ENCODE measurements at places on chromosomes 2 and 18.
A peak's percentile ranks its signal among the peaks of the same experiment; 100 is the strongest.

DNA sequence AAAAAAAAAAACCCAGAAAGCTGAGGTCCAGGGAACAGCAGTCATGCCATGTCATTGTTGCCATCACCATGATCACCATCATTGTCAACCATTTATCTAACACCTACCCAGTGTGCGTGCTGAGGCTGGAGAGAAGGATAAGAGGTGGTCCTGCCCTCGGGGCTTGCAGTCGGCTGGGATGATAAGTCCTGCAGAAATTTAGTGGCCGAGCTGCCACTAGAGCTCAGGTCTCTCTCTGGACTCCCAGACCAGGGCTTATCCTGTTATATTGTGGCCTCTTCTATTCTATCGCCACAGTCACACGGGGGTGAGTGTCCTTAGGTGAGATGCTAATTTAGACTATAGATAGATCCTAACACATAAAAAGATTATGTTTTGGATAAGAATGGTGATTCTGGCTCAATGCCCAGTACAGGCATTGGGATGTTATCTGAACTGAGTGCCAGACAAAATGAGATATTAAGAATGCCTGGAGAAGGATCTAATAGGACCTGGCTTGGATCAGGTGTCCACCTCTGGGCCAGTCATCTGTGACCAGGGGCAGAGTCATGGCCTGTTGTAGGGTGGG, 43.2 kb upstream of the YWHAQ start:
- DNase-seq: no peak

GRCh38 chr2:236614551-236614950, 44.9 kb downstream of the ACKR3 start:
- DNase-seq: no peak

DNA sequence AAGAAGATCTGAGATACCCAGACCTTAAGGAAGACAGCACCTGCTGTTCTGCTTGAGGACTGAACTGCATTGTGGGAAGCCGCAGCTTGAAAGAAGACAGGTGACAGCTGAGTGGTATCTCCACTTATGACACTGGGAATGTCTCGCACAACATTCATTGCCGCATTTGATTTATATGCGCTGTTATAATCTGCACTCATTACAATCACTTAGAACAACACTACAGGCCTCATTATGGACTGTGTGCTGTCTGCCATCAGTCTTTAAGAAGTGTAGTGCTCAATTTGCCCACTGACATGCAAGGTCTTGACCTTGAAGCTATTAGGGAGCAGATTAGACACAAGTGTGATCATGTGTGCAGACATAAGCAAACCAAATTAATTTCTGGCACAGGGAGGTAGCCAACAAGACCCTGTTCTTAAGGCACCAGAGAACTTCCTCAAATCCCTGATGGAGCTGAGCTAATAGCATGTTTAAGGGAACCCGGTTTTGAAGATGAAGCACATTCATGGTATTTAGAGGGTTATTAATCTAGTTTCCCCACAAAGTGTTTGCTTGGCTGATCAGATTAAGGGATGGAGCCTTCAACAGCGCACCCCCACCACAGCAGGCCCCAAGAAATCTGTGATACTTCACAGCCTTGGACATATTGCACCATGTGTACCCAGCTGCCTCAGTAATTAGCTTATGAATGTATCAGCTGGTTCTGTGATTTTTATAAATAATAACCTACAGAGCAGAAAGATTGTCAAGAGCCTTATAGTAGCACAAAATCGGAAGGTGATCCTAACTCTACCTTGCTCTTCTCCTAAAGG, 146.8 kb downstream of the SATB2 start:
- no peak for DNase-seq

- no peak for DNase-seq
These were observed 142.2 kb downstream of the SATB2 start for GRCh38 chr2:199315299-199316179.

DNA sequence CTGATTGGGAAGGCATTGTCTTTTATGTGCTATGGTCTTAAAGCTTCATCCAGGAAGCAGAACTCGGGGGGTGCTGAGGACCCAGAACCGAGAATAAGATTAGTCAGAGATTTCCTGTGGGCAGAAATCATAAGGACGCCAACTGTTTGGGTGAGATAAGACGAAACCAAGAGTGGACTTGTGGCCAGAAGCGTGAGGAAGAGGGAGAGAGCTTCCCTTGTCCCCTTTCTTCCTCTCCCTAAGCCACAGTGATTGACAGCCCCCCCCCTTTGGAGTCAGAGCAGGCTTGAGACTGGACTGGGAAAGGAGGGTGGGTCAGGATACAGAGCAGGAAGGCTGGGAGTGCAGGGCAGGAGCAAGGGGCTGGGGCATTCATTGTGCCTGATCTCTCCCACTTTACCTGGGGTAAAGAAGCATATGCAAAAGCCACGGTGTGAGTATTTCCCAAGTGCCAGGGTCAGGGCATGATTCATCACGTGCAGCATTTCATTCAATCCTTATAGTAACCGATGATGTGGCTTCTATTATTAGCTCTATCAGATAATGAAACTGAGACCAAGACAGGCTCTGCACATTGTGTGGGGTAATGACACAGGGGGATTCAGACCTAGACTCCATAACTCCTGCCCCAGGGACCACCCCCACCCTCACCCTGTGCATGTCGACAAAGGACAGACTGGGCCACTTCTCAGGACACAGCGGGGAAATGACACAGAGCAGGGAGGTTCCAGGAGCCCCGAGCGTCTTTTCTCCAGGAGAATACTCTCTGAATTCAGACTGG, 3.0 kb upstream of the IL1RN start:
- no peak for DNase-seq

GRCh38 chr2:241877989-241878970, 8.8 kb downstream of the RTP5 start:
- peak; percentile 77 for DNase-seq

DNA sequence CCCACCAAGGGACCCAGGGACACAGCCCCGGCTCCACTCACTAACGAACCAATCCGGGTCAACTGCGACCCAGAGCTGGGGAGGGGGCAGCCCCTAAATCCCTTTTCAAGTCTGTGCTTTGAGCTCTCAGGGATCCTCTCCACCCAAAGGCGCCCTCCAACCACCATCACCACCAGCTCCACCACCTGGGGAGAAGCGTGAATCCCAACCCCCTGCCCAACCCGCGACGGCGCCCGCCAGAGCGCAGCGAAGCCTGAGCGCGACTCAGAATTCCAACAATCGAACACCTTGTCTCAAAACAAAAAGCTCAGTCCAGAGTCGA, 497 bp downstream of the DSC3 start:
- no peak for DNase-seq
